Right cardiac atrium (tissue), 5 donors: ENCODE measurements at places on chromosomes 6 and 20. TPM values are rescaled to one million over a fixed set of nuclear protein-coding genes. Genes with fewer than 3 reads are reported as not detected.

DNA sequence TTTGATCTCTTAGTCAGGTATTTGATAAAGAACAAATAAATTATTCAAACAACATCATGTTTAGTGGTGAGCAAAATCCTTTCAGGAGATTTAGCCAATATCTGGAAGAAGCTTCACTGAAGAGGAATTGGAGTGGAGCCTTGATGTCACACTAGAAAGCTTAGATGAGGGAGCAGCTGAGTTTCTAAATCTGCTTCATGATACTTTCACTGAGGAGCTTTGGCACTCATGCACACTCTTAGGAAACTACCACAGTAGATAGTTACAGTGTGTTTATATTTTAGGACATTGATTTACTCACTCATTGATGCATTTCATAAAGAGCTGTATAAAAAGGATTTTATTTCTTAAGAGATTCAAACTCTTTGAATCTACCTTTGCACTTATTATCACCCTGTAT, 366.2 kb upstream of the BTBD3 start:
- DNase-seq, result no peak

DNA sequence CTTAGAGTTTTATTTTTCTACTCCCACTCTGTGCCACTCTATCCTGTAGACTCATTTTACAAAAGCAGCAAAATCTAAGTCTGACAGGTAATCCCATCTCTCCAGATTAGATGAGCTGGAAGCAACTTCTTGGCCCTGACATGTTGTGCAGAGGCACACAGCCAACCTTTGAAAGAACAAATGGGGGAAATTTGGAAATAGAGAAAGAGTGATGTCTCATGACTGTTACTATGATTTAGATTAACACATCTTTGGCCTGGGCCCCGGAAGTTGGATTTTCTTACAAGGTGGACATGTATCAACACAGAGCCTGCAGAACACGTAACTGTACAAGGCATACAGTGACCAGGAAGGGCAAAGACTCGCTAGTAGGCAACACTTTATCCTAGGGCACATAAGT, 227.7 kb downstream of the MYLK4 start:
- no peak for DNase-seq

DNA sequence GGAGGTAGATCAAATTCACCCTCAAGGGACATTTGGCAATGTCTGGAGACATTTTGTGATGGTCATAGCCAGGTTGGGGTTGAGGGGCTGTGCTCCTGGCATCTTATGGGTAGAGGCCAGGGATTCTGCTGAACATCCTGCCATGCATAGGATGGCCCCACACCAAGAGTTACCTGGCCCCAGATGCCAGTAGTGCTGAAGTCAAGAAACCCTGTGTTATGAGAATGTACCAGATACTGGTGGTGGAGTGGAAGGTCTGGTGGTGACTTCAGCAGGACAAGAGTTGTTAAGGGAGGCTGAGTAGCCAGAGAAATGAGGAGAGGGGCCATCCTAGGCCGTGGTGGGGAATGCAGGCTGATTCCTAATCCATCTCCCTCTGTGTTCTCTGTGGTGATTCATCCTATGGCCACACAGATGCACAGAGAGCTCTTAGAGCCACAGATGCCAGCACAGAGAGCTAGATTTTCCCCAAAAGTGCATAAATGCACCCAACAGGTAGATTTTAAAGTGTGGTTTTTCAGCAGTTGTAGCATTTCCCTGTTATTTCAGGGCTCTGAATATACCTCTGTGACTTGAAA, 43.6 kb downstream of the CDYL start:
- DNase-seq, result no peak

DNA sequence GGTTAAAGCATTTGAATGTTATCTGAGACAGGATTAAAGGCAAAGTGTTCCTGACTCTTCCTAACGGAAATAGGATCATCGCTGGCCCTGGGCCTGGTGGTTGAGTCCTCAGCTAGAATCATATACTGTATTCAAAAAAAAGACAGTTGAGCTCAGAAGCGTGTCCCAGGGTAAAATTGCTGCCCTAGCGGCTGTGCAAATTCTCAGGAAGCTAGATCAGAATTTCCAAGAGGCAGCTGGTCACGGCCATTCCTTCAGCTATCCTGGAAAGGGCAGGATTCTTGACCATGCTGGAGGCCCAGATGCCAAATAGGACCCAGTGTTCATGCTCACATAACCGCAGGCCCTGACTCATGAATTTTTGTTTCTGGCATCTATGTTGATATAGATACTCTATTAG, 67.4 kb downstream of the STMND1 start:
- no peak for DNase-seq

GRCh38 chr20:17614812-17615644, 45.2 kb downstream of the DSTN start:
- DNase-seq, result peak; percentile 77

The ATP5F1E gene
- 131 TPM for polyA plus RNA-seq

- no peak for DNase-seq
Measured at GRCh38 chr6:143490775-143491174, 20.7 kb downstream of the FUCA2 start.

DNA sequence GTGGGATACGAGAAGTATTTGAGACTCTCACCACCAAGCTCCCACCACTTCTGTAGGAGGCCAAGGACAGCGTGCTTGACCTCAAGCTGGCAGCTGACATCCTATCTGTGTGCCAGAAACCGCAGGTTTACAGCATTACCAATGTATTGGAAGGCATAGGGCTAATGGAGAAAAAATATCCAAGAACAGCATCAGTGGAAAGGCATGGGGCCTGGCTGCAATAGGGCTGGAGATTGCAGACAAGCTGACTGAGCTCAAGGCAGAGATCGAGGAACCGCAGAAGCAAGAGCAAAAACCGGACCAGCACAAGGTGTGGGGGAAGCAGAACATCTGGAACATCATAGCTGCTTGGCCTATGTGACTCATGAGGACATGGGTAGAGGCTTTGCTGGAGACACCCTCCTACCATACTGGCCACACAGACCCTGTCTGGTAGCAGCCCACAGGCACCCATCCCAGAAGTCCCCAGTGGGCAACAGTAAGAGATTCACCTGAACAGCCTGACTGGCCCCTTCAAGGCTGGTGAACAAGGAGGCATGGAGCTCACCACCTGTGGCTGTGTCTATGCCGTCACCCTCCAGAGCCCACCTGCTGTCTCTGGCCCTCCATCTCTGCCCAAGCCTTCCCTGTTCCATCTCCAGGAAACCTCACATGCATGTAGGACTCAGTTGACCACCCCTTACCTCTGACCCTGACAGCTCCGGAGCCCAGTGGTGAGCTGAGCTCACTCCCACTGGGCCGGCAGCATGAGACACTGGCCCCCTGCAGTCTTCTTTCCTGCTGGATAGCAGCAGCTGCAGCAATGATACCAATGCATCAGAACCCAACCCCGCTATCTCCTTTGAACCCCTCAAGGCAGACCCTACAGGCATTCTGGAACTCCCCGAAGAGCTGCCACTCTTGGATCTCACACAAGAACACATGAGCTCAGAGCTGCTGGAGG, 171.1 kb downstream of the KIF6 start:
- DNase-seq, result peak; percentile 53

- no peak for DNase-seq
Measured at GRCh38 chr6:157600807-157601206, 219.8 kb downstream of the ZDHHC14 start.

DNA sequence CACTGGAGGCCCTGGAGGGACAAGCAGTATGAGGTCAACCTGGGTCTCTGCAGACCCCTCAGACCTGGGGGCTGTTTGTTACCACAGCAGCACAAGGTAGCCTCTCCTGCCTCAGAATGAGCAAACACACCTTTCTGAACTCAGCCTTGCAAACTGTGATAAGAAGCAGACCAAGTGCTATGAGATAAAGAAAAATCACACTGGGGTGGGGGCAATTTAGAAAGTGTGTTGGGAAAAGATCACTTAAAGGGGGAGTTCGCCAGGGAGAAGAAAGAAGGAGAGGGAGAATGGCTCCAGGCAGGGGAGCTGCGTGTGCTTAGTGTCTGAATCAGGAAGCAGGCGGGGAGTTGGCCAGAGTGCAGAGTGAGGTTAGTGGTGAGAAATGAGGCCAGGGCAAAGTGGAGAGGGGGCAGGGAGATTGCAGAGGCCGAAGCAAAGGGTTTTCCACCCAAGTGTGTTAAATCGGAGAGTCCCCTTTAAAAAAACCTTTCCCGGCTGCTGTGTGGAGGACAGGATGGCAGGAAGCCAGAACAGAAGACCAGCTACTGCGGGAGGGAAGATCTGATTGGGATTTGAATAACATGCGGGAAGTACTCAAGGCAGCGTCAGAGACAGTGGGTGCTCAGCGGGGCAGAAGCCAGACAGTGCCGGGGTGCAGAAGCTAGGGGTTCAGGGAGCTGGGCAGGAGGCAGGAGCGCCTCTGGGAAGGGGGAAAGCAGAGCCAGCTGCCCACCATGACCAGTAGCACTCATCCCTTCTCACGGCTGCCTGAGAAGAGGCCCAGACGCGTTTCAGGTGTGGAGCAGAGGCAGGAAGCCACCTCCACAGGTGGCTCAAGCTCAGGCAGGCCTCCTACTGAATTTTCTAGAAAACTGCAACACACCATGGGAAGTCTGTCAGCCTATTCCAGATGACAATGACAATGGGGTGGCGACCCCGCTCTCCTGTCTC, 9.0 kb downstream of the ADA start:
- DNase-seq, result peak; percentile 82

DNA sequence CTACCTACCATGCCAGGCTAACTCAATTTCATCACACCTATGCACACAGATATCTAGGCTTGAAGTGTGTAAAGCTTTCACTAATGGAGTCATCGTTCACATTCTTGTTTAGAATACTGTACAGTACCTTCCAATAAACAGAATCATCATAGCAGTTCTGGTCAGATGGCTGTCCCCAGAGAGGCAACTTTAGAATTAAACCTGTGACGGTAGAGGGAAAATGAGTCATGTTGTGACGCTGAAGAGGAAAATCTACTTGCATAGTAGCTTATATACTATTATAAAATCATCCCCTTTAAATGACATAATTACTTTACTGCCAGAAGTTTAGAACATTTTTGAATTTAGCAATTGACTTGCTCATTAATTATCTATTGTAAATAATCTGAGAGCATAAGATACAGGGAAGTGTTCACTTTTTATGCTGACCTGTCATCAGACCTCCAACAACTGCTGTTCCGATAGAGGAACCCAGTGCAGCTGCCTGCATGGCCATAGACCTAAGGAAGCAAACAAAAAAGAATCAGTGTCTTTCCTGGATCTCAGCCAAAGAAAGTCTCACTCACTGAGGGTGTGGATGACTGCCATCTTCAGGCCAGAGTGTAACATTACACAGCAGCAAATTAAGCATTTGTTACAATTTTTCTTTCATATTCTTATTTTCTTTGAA, 29.8 kb downstream of the RHAG start:
- no peak for DNase-seq

DNA sequence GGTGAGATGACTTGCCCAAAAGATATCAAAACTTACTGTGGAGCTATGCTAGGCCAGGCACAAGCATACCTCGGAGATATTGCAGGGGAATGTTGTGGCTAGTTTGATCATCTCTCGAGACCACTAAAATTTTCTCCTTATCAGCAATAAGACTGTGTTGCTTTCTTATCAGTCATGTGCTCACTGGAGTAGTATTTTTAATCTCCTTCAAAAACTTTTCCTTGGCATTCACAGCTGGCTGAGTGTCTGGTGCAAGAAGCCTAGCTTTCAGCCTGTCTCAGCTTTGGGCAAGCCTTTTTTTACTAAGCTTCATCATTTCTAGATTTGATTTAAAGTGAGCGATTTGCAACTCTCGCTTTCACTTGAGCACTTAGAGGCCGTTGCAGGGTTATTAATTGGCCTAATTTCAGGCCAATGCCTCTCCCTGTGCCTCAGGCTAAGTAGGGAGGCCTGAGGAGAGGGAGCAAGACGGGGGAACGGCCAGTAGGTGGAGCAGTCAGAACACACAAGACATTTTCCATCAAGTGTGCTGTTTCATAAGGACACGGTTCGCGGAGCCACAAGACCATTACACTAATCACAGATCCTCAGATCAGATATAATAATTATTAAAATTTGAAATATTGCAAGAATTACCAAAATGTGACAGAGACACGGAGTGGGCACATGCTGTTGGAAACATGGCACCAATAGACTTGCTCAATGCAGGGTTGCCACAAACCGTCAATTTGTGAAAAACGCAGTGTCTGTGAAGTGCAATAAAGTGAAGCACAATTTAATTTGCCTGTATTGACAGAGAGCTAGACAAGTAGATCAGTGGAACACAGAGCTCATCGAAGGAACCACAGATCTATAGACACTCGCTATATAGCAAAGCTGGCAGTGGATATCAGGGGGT, 106.8 kb upstream of the SIRPG start:
- peak; percentile 92 for DNase-seq

DNA sequence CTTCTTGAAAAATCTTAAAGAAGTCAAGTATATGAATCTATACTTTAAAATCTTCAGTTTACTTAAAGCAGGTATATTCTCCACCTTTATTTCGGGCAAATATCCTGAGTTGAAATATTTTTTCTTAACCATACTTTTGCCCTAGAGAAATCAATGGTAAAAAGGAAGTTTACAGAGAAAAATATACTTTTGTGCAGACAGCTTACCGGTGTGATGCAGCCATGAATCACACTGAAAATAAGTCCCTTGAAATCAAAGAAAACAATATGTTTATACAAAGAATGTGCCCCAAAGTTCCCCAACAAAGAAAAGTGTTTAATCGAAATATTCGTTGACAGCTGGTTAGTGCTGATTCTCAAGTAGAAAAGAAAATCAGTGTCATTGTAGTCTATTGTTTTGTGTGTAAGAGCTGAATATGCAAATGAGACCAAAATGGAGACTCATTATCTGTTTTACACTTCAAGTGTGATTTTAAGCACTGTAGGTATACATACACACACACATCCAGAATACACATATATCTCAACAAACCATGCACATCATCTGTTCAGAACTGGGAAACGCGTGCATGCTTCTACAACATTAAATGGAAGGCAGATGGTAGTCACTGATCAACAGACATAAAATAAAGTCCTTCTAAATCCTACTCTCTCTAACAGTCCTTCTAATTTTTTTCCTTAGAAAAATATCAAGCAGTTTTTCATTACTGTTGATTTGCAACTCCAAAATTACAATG, 73.3 kb downstream of the BTBD9 start:
- no peak for DNase-seq

The CLIC5 gene
- polyA plus RNA-seq, result 60.5 TPM

The SLC17A3 gene
- polyA plus RNA-seq, result not detected
